ENCODE measurements at places on chromosomes 6 and 20.

- DNase-seq, result no peak
Measured at GRCh38 chr6:122276637-122277036, 122.8 kb upstream of the HSF2 start.

DNA sequence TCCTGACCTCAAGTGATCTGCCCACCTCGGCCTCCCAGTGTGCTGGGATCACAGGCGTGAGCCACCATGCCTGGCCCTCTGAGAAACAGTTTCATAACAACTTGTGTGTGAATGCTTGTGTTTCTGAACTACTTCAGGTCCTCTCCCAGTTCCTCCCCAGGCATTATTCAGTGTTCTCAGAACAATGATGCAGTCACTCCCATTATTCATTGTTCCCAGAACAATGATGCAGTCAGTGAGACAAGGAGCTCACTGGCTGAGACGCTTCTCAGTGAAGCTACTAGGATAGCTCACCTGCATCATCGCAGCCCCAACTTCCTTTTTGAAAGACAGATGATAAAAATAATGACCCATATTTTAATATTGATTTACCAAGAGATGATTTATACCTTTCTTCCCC lies 71.5 kb downstream of the NDUFAF5 start:
- no peak for DNase-seq

DNA sequence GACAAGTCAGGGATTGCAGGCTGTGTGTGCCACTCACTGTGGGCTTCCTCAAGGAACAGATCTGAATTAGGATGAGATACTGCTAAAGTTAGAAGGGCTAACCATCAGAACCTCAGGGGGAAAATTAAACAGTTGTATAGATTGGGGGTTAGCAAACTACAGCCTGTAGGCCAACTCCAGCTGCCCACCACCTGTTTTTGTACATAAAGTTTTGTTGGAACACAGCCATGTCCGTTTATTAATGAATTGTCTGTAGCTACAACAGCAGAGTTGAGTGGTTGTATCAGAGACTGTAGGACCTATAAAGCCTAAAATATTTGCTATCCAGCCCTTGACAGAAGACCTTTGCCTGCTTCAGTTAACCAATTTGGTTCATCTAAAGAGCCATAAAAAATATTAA lies 127.2 kb upstream of the ECI2 start:
- DNase-seq, result no peak

- DNase-seq, result no peak
Measured at GRCh38 chr6:36804563-36804962, 34.7 kb downstream of the CPNE5 start.

DNA sequence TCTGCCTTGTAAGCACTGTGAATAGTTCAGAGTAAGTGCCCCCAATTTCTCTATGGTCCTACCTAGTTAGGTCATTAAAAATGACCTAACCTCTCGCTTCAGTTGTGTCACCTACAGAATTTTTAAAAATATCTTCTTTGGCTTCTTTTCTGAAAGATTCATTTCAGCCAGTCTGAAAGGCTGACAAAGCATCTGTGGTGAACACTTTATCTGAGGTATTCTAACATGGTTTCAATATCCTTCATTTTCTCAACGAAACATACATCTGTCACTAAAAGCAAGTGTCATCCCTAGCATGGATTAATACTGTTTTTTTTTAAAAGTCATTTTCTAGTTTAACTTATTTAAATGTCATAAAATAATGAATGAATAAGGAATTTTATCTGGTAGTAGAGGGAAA lies 5.1 kb downstream of the DPM1 start:
- no peak for DNase-seq

DNA sequence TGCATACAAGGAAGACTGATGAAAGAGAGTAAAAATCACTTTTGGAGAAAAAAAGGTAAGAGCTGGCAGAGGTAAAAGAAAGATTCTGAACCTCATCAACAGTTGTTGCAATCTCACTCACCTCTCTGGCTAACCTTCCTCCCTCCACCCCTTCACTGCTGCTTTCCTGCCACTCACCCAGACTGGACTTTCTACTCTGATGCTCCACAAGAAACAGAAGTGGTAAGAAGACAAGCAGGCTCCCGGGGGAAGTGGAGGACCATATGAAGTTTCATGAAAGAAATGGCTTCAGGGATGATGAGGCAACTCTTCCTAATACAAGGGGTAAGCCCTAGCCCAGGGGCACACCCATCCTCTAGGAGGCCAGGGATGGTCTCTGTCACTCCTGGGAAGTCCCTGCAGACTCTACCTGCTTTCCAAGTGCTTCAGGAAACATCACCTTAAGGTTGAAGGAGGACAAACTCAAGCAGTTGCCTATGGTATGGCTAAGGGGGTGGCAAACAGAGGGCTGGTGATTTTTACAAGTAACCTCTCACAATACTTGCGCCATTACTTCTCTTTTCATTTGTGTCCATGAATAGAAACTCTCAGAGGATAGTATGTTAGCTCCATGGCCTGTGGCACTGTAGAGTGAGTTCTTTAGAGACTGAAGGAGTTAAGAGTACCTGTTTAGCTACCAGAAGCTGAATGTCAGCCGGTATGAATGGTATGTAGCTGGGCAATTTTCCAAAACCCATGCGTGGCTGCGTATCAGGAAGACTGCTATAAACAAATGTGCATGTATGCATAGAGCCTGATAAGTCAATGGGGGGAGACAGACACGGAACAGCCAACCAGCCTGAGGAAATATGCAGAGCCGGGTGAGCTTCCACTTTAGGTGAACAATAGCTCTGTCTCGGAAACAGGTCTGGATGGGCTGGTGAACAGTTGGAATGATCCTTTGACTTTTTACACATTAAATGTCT lies 112.0 kb downstream of the BACH2 start:
- DNase-seq, result no peak

Measured in posterior vena cava (tissue), 2 donors.